AG10803 (cell line): ENCODE measurements at places on chromosomes 7 and 10.

DNA sequence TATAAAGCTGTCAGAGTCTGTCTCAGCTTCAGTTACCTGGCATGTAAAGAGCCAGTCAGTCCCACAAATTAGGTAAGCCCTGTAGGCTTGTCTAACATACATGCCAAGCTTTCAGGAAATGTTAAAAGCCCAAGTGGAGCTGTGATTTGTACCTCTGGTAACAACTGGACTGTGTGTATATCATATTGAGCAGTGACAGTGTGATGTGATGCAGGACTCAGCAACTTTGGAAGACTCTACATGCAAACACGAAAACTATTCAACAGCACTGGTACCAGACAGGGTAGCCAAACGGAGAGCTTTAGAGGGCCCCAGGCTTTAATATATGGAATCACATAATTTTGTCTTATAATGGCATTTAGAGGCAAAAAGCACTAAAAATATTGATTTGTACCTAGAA, 587.9 kb downstream of the PHTF2 start:
- no peak for DNase-seq

DNA sequence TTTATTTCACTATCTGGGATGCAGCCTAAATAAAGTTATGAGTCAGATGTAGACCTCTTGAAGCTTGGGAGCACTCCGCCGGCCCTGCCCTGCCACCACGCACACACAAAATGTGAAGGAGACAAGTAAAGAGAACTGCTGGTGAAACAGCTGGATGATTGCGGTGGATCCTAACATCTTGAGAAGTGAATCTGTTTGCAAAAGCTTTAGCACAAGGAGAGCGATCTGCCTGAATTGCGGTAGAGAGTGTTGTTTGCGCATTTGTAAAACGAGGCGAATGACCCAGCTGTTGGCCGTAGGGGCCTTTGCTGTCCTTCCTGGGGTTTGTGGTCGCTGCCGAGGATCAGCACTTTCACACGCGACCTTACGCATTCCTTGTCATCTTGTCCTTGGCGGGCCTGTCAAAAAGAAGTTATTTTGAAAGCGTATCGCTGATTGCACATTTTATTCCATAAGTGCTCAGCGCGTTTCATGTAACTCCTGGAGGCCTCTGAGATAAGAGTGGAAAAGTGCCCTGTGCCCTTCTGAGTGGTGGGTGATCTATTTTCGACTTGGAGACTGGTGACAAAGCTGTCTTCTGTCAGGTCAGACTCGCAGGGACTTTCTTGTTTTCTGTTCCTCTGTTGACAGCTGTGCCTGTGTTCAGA, 40.8 kb downstream of the RBM20 start:
- peak; percentile 48 for DNase-seq

GRCh38 chr7:97020601-97020995, 4.0 kb downstream of the DLX5 start:
- no peak for DNase-seq

DNA sequence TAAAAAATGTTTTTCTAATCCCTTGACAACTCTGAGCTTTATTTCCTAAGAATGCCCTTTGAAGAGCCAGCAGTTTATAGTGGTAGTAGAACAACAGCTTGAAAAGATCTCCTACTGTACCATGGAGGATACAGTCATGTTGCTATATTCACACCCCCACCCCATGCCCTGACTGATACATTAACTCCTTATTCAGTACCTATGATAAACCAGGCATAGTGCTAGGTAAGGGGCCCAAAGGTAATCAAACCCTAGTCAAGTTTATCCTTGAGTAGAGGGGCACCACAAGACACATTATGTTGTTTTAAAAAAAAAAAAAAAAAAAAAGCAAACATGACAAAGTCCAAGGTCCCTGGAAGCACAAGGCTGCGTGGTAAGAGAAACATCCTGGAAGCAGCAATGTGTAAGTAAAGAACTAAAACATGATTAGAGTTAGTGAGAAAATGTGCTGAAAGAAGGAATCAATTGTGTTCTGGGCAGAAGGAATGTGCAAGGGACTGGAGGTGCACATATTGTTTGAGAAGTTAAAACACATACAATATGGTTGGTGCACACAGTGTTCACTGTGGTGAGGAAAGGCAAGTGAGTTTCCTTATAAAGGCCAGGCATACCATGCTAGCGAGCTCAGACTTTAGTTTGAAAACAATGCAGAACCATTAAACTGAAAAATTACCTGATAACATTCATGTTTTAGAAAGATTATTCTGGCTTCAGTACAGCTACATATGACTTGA, 51.2 kb downstream of the PDE1C start:
- peak; percentile 22 for DNase-seq

DNA sequence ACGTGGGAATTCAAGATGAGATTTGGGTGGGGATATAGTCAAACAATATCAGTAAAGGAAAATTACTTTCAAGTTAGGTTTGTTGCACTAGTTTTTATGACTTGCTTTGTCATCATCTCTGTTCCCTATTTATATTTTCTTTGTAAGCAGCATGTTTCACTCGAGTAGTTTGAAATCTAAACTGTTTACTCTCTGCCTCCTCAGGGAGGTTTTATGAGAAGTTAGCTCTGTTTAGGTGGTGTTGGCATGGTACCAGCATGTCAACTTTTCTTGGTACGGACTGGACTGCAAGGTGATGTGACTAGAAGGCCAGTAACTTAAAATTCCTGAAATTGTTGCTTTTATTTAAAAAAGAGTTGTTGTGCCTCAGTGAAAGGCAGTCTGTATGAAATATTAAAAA, 59.2 kb upstream of the MTPN start:
- DNase-seq = no peak

DNA sequence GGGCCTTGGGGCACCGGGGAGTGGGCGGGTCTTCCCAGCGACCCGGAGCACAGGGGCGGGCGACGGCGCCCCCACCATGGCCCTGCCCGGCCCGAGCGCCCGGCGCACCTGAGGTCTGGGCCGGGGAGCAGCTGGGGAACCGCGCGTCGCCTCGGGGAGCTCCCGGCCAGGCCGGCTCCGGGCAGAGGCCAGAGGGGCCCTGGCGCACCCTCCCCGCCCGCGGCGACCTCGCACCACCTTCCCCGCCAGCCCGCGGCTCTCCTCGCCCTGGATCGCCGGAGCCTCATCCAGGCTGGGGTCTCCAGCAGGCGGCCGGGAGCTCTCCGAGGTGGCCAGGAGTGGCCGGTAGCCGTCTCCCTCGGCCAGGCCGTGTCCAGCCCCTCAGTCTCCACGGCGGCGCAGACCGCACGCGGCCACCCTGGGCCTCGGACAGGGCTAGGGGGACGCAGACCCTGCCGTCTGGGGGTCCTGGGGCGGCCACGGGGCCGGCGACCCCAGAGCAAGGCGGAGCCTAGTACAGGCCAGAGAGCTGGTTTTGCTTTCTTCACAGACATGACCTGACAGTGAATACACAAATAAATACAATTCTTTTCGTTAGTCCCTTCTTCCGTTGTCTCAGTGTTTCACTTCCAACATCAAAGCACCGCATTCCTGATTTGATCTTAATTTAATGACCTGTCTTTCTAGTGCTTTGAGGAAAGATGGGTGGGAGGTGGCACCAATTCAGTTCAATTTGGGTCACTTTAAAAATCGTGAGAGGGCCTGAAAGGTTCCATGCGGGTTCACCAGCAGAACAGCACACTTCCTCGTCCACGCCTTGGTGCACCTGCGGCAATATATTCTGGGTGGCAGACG, 356.9 kb downstream of the DNAJB6 start:
- DNase-seq = no peak

DNA sequence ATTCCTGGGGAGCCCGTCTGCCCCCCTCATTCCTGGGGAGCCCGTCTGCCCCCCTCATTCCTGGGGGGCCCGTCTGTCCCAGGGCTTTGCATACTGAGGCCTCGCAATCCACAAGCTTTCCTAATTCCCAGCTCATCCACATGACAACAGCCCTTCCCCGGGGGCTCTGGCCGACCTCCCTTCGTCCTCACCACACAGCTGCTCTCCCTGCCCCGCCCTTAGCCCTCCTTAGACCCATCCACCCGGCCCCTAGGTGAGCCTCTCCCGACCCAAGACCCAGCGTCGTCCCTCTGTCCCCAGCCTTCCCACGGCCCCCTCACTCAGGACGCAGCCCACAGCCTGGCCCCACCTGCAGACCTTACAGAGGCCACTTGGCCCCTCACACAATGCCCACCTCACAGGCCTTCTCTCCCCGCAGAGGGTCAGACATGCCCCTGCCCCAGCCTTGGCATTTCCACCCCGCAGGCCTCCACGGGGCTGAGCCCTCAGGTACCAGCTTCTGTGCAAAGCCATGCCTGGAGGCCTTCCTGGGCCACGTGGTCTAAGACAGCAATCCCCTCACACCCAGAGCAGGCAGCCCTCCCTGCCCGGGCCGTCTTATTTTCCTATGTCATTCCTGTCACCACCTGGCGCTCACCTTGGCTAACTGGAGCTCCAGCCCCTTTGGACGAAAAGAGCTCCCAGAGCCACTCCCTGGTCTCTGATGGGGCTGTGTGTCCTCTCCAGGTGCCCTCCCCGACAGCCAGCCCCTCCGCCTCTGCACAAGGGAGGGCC, 3.5 kb upstream of the FAM20C start:
- no peak for DNase-seq

DNA sequence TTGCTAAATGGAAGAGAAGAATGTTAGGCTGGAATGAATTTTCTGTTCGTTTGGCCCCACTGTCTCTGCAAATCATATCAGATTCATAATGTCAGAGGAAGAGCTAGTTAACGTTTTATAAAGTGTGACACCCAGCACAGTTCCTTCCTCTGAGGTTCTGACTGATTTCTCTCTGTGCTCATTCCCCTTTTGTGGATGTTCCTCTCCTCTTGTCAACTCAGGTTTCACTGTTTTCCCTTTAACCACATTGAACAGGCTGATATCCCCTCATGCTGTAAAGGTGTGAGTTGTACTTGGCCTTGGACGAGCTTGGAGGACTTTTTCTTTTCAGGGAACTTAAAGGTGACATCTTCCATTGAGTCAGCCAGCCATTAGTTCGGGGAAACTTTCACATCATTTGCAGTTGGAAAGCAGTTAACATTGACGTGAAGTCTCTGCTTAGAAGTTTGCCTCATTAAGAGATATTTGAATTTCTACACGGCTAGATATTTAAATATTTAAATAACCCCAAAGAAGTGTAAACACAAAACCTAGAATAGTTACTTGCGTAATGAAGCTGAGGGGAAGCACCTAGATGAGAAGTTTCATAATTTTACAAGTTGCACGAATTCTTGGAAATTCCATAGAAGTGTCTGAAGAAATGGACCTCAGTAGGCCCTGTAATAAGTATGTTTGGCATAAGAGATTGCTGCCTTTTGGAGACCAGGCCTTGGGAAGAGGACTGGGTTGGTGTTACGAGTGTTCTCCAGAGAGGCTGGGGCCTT, 101.5 kb upstream of the EGR2 start:
- DNase-seq = no peak
